ENCODE measurements at places on chromosomes 5 and 9.

DNA sequence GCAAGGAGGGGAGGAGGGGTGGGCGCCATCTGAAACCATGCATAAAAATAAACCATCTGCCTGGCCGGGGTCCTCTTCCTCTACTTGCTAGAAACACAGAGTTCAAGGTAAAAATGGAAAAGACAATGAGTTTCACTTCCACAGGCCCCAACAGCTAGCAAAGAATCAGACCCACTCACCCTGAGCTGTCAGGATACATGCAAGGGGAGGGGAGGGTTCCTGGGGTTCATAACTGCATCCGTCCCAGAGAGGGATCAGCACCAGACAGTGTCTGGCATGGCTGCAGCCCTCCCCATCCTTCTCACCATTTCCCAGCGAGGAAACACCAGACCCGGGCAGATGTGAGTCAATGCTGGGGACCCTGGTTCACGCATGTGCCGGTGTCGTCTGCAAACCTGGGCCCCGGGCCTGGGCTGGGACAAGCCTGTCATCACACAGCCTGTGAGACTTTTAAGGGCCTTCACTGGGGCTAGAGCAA is 55.4 kb downstream of the SEMA4D start:
- no peak for DNase-seq

- DNase-seq, result peak; percentile 6
These were observed 478 bp downstream of the RAB14 start for GRCh38 chr9:121201045-121201737.

DNA sequence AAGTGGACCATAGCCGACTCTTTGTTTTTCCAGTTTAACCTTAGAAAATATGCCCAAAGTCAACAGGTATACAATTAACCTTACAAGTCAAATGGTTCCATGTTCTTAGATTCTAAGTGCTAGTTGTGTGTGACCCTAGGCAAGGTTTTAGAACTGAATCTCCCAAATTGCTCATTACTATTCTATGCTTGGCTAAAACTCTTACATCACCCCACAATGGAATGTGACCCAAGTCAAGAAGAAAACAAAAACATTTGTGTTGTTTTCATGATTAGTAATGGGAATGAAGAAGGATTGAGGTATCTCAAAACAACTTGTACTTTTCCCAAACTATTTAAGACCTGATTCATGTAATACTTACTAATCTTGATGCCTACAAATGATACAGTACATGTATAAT is 159.2 kb downstream of the ARRDC3 start:
- no peak for DNase-seq

DNA sequence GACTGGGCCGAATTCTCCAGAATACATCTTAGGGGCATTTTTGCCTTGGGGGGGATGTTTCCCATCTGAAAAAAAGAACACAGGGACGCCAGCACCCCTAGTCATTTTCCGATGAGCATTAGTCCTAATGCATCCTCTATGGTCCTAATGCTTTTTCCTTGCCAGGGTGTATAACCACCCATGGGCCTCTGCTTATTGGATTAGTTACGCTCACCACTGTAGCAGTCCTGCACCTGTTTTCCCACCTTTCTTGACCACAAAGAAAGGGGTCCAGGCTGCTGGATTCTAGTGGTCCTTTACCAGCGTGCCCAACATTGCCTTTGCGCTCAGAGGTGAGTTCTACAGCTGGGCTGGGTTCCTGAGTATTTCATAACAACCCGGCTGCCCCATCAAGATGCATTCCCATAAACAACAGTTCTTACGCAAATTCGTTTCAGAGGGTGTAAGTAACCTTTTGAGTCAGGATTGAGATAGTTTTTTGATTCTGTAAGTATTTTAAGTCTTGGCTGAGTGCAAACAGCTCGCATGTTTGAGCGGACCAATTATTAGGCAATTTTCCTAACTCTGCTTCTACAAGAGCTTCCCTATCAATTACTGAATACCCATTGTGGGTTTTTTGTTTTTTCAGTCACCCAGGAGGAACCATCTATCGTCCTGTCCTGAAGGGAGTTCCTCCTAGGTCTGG is 135.1 kb downstream of the DROSHA start:
- DNase-seq, result no peak

GRCh38 chr9:61667559-61668121 is 477.8 kb downstream of the SPATA31A7 start:
- DNase-seq, result no peak

DNA sequence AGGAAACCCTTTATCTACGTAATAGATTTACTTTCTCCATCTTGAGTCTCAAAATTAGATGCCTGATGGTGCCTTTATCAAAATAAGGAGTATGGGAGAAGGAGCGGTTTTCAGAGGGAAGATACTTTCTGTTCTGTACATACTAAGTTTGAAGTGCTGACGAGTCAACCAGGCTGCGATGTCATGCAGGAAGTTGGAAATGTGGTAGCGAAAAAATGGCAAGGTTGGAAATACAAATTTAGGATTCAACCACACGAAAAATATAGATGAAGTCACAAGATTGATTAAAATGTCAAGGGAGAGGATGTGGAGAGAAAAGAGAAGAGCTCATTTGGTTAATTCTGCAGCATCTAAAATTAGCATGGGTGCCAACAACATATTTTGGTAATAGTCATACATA is 129.5 kb downstream of the FOXD1 start:
- no peak for DNase-seq

- no peak for DNase-seq
These were observed 48.4 kb downstream of the ALDH1A1 start for GRCh38 chr9:72904267-72905093.

- no peak for DNase-seq
These were observed 111.0 kb upstream of the NFIB start for GRCh38 chr9:14424983-14425382.

- DNase-seq, result no peak
These were observed 94.7 kb upstream of the IFNK start for GRCh38 chr9:27429436-27429835.

- no peak for DNase-seq
These were observed 2.4 kb downstream of the ACTL7A start for GRCh38 chr9:108864446-108864845.

- no peak for DNase-seq
These were observed 75.9 kb downstream of the KDM4C start for GRCh38 chr9:6833518-6834192.

GRCh38 chr5:132751971-132752580 is 4.8 kb downstream of the CCNI2 start:
- DNase-seq, result no peak

GRCh38 chr5:179895861-179896260 is 11.8 kb downstream of the TBC1D9B start:
- no peak for DNase-seq

- no peak for DNase-seq
These were observed 4.1 kb upstream of the DOCK2 start for GRCh38 chr5:169632946-169633345.

DNA sequence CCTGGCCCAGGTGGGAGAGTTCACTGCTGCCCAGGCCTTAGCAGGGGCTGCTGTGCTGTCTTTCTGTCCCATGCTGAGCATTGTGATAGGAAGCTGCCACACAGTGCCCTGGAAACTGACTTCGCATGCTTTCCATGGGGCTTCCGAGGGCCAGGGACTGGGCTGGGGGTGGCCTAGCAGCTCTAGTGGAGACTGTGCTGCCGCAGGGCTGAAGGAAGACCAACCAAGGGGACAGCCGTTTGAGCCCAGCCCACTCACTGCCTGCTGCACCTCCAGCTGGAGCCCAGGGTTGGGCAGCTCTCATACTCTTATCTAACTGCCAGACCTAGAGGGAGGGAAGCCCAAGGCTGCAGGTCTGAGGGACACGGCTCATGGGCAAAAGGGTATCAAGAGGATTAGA is 79.2 kb downstream of the RGS3 start:
- DNase-seq, result no peak

DNA sequence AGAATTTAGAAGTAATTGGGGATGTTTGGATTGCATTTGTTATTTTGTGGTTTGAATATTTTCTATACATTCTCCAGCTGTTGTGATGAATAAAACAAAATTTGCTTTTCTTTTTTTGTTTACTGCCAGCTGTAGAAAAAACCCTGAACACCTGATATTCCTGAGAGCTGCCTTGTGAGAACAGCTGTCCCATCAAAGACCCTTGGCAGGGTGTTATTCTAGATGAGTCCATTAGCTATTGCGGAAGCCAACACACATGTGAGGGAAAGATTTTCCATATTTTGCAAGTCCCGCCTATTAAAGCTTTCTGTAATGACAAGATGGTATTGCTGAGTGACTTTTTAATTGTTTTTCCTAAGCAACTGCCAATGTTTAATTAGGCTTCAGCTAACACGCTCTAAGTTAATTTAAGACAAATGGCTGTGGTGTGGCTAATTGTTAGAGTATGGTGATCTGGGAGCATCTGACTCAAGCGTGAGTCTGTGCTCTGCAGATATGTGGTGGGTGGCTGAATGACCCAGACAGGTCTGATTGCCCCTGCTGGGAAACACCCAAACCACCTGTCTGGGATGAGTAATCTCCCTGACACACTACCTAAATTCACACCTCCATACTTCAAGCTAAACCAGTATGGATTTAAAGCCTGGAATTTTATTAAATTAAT is 86.5 kb upstream of the PRLR start:
- no peak for DNase-seq

- DNase-seq, result no peak
These were observed 1865.4 kb downstream of the MAT2B start for GRCh38 chr5:165370794-165371193.

GRCh38 chr9:36976371-36977030 is 57.6 kb downstream of the PAX5 start:
- no peak for DNase-seq

- no peak for DNase-seq
These were observed 72.6 kb downstream of the OXCT1 start for GRCh38 chr5:41797662-41798061.

DNA sequence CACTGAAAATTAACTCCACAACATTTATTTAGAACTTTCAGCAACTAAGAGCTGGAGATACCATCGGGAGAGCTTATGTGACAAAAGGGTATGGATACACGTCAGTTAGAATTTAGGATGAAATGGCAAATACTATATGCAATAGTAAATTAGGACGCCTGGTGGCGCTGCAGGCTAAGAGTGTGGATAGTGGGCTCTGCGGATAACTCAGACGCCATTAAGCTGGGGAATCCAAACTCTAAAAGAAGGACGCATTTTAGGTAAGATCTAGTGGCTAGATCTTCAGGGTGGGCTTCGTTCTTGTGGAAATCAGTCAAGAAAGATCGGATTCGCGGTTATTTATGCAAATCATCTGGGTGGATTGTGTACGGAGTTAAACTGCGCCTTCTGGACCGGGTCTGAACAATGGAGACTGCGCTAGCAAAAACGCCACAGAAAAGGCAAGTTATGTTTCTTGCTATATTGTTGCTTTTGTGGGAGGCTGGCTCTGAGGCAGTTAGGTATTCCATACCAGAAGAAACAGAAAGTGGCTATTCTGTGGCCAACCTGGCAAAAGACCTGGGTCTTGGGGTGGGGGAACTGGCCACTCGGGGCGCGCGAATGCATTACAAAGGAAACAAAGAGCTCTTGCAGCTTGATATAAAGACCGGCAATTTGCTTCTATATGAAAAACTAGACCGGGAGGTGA is at the start of gene PCDHB5:
Gene PCDHB5 (plus strand): TSS at position 177 of the 688 bp plus-strand sequence. CDS start 229 bp downstream, at position 406.
- DNase-seq, result no peak

DNA sequence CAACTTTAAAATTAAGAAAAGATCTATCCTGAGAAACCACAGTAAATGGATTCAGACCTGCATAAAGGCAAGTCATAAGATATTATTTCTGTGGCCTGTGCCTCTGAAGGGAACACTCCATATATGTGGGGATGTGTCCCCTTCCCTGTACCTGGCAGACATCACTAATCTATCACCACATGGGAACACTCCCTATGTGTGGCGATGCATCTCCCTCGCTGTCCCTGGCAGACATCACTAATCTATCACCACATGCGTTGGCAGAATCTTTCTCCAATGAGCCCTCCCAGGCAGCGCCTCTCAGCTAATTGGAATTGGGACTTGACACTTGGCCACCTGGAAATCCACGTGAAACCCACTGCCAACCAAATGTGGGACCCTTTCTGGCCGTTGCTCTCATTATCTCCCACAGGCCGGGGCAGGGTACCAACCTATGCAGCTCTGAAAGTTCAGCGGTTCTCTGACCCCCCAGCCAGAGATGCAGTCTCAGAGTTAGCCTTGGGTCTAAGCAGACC is 25.2 kb upstream of the ASS1 start:
- no peak for DNase-seq

DNA sequence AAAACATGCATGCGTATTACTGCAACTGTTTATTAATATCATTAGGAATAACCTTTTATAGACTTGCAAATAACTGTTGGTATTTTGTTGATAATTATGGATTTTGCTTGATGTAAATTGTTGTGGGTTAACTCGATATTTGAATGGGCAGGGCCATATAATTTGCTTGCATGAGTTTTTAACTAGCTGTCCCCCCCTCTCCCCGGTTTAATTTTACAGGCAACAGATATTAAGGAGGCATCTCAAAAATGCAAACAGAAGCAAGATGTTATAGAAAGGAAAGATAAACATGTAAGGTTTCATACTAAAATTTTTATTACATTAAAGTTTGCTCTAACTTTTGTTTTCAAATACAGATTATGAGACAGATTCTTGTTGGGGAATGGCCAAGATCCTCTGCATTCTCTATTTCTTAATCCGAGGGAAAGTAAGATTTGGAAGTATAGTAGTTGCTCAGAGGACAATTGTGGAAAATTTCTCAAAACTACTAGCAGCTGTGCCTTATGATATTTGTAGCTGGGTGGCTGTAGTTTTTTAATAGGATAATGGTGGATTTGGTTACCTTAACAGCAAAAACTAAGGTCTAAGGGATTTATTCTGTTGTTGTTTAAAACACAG is 27.3 kb downstream of the SMC5 start:
- no peak for DNase-seq

GRCh38 chr9:35179347-35180280 is 17.8 kb downstream of the UNC13B start:
- DNase-seq, result no peak

- DNase-seq, result no peak
These were observed 106.8 kb downstream of the MAPKAP1 start for GRCh38 chr9:125600194-125600593.

GRCh38 chr5:16544607-16545374 is 72.0 kb downstream of the RETREG1 start:
- DNase-seq, result no peak

- no peak for DNase-seq
These were observed 20.7 kb downstream of the ITGA1 start for GRCh38 chr5:52808316-52808901.

DNA sequence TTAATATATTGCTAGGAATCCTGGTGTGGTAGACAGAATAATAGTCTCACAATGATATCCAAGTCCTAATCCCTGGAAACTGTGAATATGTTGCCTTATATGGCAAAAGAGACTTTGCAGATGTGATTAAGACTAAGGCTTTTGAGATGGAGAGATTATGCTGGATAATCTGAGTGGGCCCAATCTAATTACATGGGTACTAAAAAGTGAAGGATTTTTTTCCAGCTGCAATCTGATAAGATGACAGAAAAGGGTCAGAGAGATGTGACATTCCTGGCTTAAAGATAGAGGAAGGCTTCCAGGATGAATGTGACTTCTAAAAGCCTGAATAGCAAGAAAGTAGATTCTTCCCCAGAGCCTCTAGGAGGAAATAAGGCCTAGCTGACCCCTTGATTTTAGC is 80.7 kb upstream of the MPDZ start:
- no peak for DNase-seq
